HS-5 (cell line): ENCODE measurements at places on chromosomes 6 and 20.

GRCh38 chr6:34202329-34203201 lies 34.1 kb upstream of the HMGA1 start:
- DNase-seq: no peak

GRCh38 chr20:46826343-46826984 lies 68.2 kb upstream of the EYA2 start:
- DNase-seq: no peak

DNA sequence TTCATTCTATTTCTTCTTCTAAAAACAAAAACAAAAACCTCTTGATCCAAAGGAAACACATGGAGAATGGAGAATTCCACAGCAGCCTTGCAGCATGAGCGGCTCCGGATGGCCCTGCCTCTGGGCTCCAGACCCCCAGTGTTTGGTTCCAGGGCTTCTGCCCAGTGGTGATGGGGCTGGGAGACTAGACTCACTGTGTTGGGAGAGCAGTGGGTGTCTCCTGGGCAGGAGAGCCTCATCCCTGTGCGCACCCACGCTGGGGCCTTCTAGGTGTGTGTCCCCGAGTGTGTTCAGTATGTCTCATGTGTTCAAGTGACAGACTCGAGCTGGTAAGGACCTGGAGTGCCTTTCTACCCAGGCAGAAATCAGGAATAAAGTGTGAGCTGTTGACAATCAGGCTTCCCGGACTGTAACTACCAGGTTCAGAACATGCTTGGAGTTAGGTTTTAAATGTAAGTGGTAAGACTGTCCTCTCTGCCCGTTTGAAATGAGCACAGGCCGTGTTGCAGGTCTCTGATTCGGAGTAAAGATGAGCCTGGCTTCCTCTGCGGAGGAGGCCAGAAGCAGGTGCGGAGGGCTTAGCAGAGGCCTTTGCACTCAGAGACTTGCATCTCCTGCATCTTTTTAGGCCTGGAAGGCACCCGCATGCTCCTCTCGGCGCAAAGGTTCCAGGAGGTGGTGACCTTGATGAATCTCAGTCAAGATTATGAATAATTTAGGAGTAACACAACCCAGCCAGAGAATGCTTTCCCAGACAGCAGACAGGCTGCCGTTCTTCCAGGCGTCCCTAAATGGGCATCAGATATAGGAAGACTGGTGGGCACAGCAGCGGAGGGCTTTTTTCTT lies 253.6 kb downstream of the CDH26 start:
- no peak for DNase-seq

- no peak for DNase-seq
These were observed 106.3 kb upstream of the ZNF217 start for GRCh38 chr20:53699906-53700305.

DNA sequence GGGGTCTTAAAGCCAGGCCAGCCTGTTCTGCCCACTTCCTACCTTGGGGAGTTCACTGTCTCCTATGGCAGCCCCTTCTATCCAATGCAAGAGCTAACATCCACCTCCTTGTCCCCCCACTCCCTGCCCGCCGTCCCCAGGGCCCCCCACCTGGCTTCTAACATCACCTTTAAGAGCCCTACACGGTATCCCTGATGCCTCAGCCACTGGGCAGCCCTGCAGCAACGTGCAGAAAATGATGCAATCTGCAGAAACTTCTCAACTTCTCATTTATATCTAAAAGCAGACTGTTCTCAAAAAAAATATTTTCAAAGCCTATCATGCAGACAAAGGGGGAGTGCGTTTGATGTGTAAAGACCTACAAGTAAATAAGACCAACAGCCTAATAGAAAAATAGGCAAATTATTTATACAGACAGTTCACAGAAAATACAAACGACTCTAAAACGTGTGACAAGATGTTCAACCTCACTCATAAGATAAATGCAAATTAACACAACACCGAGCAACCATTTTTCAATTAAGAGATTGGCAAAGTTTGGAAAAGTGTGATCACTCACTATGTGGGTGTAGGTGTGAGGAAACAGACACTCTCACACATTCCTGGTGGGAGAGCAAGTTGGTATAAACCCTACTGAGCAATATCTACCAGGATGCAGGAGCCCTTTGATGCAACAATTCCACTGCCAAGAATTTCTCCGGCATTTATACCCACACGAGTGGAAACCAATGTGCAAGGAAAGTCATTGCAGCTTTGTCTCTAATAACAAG lies 15.1 kb upstream of the HCK start:
- no peak for DNase-seq

- DNase-seq: no peak
These were observed 17.8 kb upstream of the SLC32A1 start for GRCh38 chr20:38706509-38706908.

DNA sequence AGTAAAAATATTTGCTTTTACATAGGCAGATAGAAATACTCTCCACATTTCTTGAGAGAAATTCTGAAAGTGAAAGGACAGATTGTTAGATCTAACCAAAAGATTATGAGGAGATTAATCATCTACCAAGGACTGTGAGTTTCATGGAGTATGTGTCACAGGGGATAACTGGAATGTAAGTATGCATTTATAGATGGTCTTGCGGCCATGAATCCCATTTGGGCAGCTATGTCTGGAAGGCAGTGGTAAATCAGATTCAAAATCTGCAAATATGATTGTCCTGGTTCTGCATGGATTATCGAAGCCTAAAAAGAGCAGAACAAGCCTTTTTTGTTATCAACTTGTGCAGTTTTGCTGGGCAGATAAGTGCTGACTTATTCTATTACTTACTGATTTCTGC lies 293.8 kb downstream of the RFPL4B start:
- DNase-seq: peak; percentile 65
